ENCODE measurements at places on chromosomes 4 and X. TPM values are rescaled to one million over a fixed set of nuclear protein-coding genes. Genes with fewer than 3 reads are reported as not detected.

DNA sequence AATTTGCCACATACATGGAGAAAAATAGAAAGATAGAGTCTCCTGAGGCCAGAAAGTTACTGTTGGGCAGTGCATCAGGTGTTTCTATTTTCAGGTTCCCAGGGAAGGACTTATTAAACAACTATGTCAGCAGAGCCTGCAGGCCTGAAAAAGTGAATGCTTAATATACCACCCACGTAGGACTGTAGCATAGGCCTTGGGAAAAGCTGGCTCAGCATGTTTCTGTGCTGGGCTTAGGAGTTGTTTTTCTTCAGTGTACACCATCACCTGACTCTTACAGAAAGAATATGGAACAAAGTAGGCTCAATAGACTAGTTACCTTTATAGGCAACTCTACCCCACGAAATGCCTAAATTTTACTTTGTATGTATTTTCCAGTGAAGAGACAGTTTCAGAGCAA, 1385.9 kb downstream of the FAM133A start:
- DNase-seq, result no peak

The ODAPH gene
- total RNA-seq, result not detected

GRCh38 chr4:128516301-128516969, 228.8 kb upstream of the PGRMC2 start:
- no peak for DNase-seq

DNA sequence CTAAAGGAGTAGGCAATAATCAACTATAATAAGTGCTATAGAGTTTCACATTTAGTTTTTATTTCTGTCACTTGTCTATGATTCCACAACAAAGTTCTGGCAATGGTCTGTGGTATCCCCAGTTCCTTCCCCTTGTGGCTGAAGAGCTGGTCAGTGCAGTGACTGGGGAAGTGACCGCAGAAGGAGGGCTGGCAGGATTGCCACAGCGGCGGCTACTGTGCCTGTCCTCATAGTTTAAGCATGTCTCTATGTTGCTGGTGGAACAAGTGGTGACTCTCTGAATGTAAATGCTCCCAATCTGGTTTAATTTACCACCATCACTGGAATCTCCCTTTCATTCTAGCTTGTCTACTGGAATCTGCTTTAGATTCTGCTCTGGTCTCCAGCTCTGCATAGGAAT, 170.6 kb upstream of the GK2 start:
- no peak for DNase-seq

All from ascending aorta (tissue), 2 donors.